ENCODE measurements at places on chromosomes 11 and 22.

GRCh38 chr11:14186046-14186775 is 172.8 kb downstream of the RRAS2 start:
- no peak for DNase-seq

GRCh38 chr11:89484896-89485295 is 6.3 kb downstream of the NOX4 start:
- DNase-seq: no peak

GRCh38 chr11:10373340-10373739 is 68.5 kb downstream of the ADM start:
- peak; percentile 15 for DNase-seq

- DNase-seq: no peak
Measured at GRCh38 chr22:40531951-40532900, 104.3 kb downstream of the MRTFA start.

DNA sequence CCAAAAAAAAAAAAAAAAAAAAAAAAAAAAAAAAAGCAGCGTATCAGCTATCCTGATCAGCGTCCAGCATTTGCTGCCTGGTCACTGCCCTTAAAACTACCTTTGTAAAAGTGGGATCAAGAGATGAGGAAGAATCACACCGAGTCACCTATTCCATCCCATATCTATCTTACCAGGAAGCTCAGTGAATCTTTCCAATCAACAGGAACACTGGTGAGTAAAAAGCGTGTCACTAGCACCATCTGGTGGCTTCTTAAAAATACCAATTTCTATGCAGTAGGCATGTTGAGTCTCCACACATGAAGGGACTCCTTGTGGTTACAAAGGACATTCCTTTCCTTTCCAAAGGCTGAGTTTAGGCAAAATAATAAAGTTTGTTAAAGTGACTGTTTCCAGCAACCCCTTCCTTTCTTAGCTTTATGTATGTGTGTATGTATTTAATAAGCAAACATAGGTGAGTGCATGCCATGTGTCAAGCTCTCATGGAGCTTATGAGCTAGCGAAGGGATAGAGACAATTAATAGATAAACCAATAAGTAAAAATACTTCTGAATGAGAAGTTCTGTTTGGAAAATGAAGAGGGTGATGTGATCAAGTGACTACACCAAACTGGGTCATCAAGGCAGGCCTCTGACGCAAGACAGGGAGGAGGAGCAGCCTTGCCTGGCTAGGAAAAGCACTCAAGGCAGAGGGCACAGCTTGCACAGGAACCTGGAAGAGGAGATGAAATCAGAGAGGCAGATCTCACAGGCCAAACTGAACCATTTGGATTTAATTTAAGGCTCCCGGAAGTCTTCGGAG is 13.9 kb upstream of the TP53AIP1 start:
- DNase-seq: peak; percentile 52

DNA sequence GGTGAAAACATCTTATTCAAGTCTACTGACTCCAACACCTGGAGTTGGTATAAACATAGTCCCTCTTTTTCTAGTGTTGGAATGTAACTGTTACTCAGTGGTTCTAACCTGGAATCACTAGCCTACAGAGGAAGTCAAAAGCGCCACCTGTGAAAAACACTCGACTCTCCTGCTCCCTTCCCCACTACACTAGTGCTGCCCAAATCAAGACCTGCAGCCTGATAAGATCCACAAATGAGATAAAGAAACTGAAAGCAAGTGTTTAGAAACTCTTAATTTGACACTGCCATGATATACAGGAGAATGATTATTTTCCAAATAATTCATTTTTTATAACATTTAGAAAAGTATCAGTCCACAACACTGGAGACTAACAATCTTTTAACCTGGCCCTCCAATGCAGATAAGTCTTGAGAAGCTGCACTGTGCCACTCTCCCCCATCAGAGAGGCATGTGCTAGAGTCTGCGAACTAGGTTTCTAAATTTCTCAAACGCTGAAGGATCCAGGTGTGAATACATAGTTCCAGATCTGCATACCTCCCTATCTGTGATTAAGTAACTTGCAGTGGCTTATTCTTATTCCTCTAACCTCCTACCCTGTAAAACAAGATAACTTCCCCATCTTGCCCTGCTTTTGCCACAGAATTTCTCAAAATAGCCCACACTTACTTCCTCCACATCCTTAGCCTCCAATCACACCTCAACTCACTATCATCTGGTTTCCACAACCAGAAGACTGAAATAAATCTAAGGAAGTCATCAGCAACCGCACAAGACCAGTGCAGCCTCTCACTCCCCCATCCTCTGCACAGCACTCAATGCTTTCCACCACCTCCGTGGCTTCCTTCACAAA is 88.1 kb downstream of the RRAS2 start:
- no peak for DNase-seq

GRCh38 chr11:61294717-61295595 is at the start of gene VWCE:
TSS of gene VWCE (minus strand) at chr11:61295316. CDS start at chr11:61295037, 279 bp downstream.
- peak; percentile 34 for DNase-seq
